ENCODE measurements at places on chromosomes 4 and X. TPM values are rescaled to one million over a fixed set of nuclear protein-coding genes. Genes with fewer than 3 reads are reported as not detected.

CLDN34 gene
- not detected for total RNA-seq

- no peaks in the 10 kb centered on the region for H3K27me3 ChIP-seq
- H3K4me3 ChIP-seq, result no peak overlapping the region
- peaks cover 46% of the 10 kb centered on the region for H3K4me1 ChIP-seq
- no peaks in the 10 kb centered on the region for H3K36me3 ChIP-seq
Measured at GRCh38 chr4:151313306-151314009, 11.9 kb downstream of the SH3D19 start.

SSX3 gene
- not detected for total RNA-seq

GRCh38 chr4:4356106-4357041 is 30.5 kb upstream of the NSG1 start:
- no peak overlapping the region for H3K4me3 ChIP-seq
- peaks cover 77% of the 10 kb centered on the region for H3K27me3 ChIP-seq
- no peaks in the 10 kb centered on the region for H3K4me1 ChIP-seq
- H3K36me3 ChIP-seq, result no peaks in the 10 kb centered on the region
- no peak overlapping the region for H3K27ac ChIP-seq

FGF13 gene
- total RNA-seq, result 0.90 TPM

GRCh38 chr4:83108101-83108861 is 6.2 kb downstream of the PLAC8 start:
- H3K36me3 ChIP-seq, result no peaks in the 10 kb centered on the region
- no peak overlapping the region for H3K27ac ChIP-seq
- H3K4me1 ChIP-seq, result peaks cover 20% of the 10 kb centered on the region
- no peaks in the 10 kb centered on the region for H3K27me3 ChIP-seq
- no peak for DNase-seq
- H3K4me3 ChIP-seq, result no peak overlapping the region

TCEAL6 gene
- total RNA-seq, result not detected

DNA sequence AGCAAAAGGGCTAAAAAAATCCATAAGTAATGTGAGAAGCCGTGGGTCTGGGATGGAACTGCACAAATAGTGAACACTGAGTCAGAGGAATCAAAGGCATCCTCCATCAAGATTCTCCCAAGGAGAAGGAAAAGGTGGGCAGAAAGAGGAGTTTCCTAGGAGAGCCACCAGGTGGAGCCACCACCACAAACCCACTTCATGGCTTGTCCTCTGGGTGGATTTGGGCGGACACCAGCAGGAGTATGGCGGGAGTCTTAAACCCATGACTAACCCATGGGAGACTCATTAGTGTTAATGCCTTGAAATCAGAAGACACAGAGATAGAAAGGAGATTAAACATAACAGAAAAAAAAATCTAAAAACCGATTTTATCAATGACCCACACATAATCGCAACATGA is 147.7 kb downstream of the SH3KBP1 start:
- no peaks in the 10 kb centered on the region for H3K36me3 ChIP-seq
- no peak overlapping the region for H3K4me3 ChIP-seq
- H3K27me3 ChIP-seq, result no peaks in the 10 kb centered on the region
- no peak for DNase-seq
- H3K27ac ChIP-seq, result no peak overlapping the region

IL2 gene
- total RNA-seq, result not detected

DNA sequence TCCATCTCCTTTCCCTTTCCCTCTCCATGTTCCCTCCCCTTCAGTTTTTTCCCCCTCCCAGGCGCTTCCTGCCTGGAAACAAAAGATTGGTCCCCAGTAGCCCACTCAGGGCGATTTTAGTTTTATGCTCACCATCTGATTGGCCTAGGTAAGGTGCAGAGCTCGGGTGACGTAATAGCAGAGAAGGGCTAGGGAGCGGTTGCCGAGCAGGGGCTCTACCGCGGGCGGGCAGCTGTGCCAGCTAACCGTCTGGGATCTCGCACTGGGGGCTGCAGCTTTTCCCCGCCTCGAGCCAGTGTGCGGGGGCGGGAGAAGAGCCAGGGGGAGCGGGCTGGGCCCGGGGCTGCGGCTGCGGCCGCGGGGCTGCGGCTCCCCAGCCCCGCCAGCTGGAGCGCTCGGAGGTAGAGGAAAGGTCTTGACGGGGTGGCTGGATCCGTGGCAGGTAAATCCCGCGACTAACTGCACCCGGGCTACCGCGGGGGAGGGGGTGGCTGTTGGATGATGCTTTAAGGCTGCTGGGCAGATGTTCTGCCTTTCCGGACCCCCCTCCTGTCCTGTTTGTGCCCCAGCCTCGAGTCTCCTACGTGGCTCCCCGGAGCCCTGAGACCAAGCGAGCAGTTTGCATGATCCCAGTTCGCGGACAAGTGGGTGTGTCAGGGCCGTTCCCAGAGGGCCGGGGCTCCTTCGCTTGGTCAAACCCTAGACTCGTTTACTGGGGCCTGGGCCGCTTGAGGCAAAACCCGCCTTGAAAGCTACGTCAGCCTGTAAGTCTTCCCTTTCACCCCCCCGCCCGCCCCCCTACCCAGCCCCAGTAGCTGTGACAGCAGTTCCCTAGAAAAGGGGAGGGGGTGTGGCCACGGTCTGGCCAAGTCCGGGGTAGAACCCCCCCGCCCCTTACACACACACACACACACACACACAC is at the start of gene PAK3:
TSS of gene PAK3 (plus strand) at position 218 of the 922 bp plus-strand sequence. CDS start 26,913 bp downstream, outside the sequence.
- no peak within 1 kb of the TSS for H3K27ac ChIP-seq
- H3K4me3 ChIP-seq, result no peak within 1 kb of the TSS
- H3K36me3 ChIP-seq, result no peaks in the 10 kb centered on the region
- no peak for DNase-seq
- no peaks in the 10 kb centered on the region for H3K4me1 ChIP-seq

- no peak overlapping the region for H3K4me3 ChIP-seq
- no peaks in the 10 kb centered on the region for H3K4me1 ChIP-seq
- no peaks in the 10 kb centered on the region for H3K36me3 ChIP-seq
- H3K27me3 ChIP-seq, result no peaks in the 10 kb centered on the region
Measured at GRCh38 chr4:1956631-1957030, 52.1 kb downstream of the NELFA start.

DNA sequence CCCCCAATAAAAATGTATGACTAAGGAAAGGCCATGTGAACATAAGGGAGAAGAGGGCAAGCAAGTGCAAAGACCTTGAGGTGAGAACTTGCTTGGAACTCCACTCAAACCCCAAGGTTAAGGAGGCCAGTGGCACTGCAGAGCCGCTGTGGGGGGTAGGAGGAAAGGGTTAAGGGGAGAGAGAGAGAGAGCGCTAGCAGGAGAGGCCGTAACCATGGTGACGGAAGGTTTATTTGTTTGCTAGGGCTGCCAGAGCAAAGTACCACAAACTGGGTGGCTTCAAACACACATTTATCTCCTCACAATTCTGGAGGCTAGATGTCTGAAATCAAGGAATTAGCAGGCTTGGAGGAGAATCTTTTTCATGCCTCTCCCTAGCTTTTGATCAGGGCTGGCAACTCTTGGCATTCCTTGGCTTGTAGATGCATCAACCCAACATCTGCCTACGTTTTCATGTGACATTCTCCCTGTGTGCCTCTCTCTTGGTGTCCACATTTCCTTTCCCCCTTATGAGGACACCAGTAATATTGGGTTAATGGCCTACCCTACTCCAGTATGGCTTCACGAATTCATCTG is 35.2 kb downstream of the SMIM20 start:
- H3K4me3 ChIP-seq, result no peak overlapping the region
- H3K36me3 ChIP-seq, result no peaks in the 10 kb centered on the region
- H3K27ac ChIP-seq, result no peak overlapping the region
- no peaks in the 10 kb centered on the region for H3K27me3 ChIP-seq
- no peaks in the 10 kb centered on the region for H3K4me1 ChIP-seq

GYPE gene
- not detected for total RNA-seq

NUP62CL gene
- total RNA-seq, result 20.2 TPM

TMEM35A gene
- not detected for total RNA-seq

All from PC-9 (cell line).